Heart left ventricle (tissue), 16 donors: ENCODE measurements at places on chromosomes 2 and 18. TPM values are rescaled to one million over a fixed set of nuclear protein-coding genes. Genes with fewer than 3 reads are reported as not detected.
A peak's percentile ranks its signal among the peaks of the same experiment; 100 is the strongest.

Gene TACR1
- total RNA-seq = not detected

GRCh38 chr18:51907687-51908597 is 432.1 kb upstream of the DCC start:
- no peaks in the 10 kb centered on the region for H3K4me1 ChIP-seq
- no peak for DNase-seq
- no peak overlapping the region for H3K4me3 ChIP-seq
- no peak overlapping the region for H3K27ac ChIP-seq
- H3K36me3 ChIP-seq = no peaks in the 10 kb centered on the region
- no peaks in the 10 kb centered on the region for H3K27me3 ChIP-seq

Gene TCF23
- not detected for total RNA-seq

GRCh38 chr18:59900222-59901128 is 679 bp downstream of the PMAIP1 start:
- peak overlapping the region; percentile 36 for H3K27ac ChIP-seq
- H3K36me3 ChIP-seq = no peaks in the 10 kb centered on the region
- no peaks in the 10 kb centered on the region for H3K27me3 ChIP-seq

GRCh38 chr18:24553571-24554285 is 93.3 kb downstream of the HRH4 start:
- H3K4me3 ChIP-seq = no peak overlapping the region
- no peaks in the 10 kb centered on the region for H3K36me3 ChIP-seq
- no peak overlapping the region for H3K27ac ChIP-seq
- no peak for DNase-seq
- no peaks in the 10 kb centered on the region for H3K27me3 ChIP-seq

DNA sequence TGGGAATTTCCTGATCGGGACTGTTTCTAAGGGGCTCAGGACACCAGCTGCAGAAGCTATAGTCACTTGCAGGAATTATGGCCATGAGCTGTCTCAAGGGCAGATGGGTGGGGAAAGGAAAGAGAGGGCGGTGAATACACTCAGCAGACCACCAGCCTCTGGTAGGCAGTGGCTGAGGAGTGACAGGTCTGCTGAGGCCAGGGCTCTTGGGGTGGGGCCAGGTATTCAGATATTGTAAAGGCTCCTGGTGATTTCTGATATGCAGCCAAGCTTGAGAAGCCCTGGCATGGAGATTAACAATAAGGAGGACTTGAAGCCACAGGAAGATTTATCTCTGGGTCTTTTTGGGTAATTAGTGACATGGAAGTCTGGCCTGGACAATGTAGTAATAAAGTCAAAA is 145.3 kb upstream of the AQP4 start:
- H3K27ac ChIP-seq = no peak overlapping the region
- no peaks in the 10 kb centered on the region for H3K27me3 ChIP-seq
- no peaks in the 10 kb centered on the region for H3K36me3 ChIP-seq
- H3K4me3 ChIP-seq = no peak overlapping the region
- no peak for DNase-seq

Gene ABCG8
- total RNA-seq = not detected

- H3K27ac ChIP-seq = no peak overlapping the region
- H3K4me1 ChIP-seq = no peaks in the 10 kb centered on the region
- no peaks in the 10 kb centered on the region for H3K27me3 ChIP-seq
- H3K4me3 ChIP-seq = no peak overlapping the region
- H3K36me3 ChIP-seq = no peaks in the 10 kb centered on the region
Measured at GRCh38 chr18:5979971-5980457, 84.7 kb upstream of the TMEM200C start.

GRCh38 chr18:62524440-62525200 is 1.8 kb downstream of the ZCCHC2 start:
- peak; percentile 49 for DNase-seq
- peak overlapping the region; percentile 99 for H3K27ac ChIP-seq
- H3K27me3 ChIP-seq = no peaks in the 10 kb centered on the region
- peak overlapping the region; percentile 95 for H3K4me3 ChIP-seq
- H3K36me3 ChIP-seq = no peaks in the 10 kb centered on the region

Gene PARD3B
- 5.1 TPM for total RNA-seq

Gene LYPD1
- total RNA-seq = 0.69 TPM

- H3K36me3 ChIP-seq = no peaks in the 10 kb centered on the region
- no peaks in the 10 kb centered on the region for H3K4me1 ChIP-seq
- peaks cover 35% of the 10 kb centered on the region for H3K27me3 ChIP-seq
- H3K27ac ChIP-seq = no peak overlapping the region
- DNase-seq = no peak
Measured at GRCh38 chr2:218927422-218927821, 32.0 kb upstream of the CDK5R2 start.

- H3K4me1 ChIP-seq = no peaks in the 10 kb centered on the region
- no peak overlapping the region for H3K27ac ChIP-seq
- no peaks in the 10 kb centered on the region for H3K36me3 ChIP-seq
- no peak for DNase-seq
- H3K4me3 ChIP-seq = no peak overlapping the region
- H3K27me3 ChIP-seq = no peaks in the 10 kb centered on the region
Measured at GRCh38 chr2:12064153-12064552, 317.7 kb downstream of the LPIN1 start.

Gene DCDC2C
- not detected for total RNA-seq

DNA sequence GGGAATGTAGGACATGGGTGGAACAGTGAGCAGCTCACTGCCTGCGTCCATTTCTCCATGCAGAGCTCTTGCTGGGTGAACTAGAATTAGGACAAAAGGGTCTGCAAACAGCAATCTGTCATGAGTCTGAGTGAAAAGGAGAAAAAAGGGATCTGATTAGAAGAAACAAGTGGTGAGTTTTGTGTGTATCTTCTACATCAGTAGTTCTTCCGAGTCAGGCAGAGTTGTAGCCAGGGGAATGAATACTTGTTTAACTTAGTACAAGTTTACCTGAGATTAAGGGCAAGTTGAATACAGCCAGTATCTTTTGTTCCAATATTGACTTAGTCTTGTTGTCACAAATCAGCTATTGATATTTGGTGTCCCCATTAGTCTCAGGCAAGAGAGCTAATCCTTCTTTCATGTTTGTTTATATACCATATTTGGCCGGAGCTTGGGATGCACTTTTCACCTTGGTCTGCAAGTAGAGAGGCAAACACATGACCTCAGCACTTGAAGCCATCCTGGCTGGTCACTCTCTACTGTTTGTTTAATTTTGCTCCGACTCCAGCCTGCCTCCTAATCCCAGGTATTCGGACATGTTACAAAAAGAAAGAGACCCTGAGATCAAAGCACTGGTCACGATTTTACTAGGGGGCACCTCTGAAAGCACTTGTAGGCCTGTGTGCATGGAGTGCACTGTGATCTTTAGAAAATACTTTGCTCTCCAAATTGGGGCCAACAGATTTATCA is 211.0 kb upstream of the NT5C1B start:
- H3K4me3 ChIP-seq = no peak overlapping the region
- H3K36me3 ChIP-seq = no peaks in the 10 kb centered on the region
- no peak overlapping the region for H3K27ac ChIP-seq
- H3K27me3 ChIP-seq = no peaks in the 10 kb centered on the region
- no peak for DNase-seq
- no peaks in the 10 kb centered on the region for H3K4me1 ChIP-seq

Gene APLF
- total RNA-seq = 4.0 TPM

- H3K4me1 ChIP-seq = no peaks in the 10 kb centered on the region
- no peak overlapping the region for H3K27ac ChIP-seq
- H3K36me3 ChIP-seq = peaks cover 73% of the 10 kb centered on the region
- DNase-seq = no peak
- H3K4me3 ChIP-seq = no peak overlapping the region
Measured at GRCh38 chr2:170950221-170950761, 21.2 kb downstream of the GORASP2 start.

- no peaks in the 10 kb centered on the region for H3K27me3 ChIP-seq
- DNase-seq = no peak
- peaks cover 19% of the 10 kb centered on the region for H3K36me3 ChIP-seq
- peak overlapping the region; percentile 79 for H3K4me3 ChIP-seq
- H3K27ac ChIP-seq = peak overlapping the region; percentile 99
Measured at GRCh38 chr2:226835420-226835795, 446 bp upstream of the RHBDD1 start.

DNA sequence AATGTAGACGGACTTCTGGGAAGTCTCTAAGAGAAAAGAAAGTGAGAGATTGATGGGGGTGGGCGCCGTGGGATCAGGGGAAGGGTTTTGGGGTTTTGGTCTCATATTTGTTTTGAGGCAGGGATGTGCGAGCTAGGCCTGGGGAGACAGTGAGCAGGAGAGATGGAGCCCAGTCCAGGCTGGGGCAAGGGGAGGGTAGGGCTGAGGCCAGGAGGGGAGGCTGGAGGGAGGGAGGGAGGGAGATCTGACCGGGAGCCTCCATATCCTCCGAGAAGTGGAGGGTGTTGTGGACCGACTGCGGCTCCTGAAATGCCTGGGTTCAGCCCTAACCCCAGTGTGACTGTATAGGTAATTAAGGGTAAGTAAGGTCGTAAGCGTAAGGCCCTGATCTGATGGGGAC is 72.8 kb upstream of the ODC1 start:
- DNase-seq = no peak
- no peaks in the 10 kb centered on the region for H3K36me3 ChIP-seq
- no peaks in the 10 kb centered on the region for H3K4me1 ChIP-seq
- no peak overlapping the region for H3K4me3 ChIP-seq
- no peaks in the 10 kb centered on the region for H3K27me3 ChIP-seq

DNA sequence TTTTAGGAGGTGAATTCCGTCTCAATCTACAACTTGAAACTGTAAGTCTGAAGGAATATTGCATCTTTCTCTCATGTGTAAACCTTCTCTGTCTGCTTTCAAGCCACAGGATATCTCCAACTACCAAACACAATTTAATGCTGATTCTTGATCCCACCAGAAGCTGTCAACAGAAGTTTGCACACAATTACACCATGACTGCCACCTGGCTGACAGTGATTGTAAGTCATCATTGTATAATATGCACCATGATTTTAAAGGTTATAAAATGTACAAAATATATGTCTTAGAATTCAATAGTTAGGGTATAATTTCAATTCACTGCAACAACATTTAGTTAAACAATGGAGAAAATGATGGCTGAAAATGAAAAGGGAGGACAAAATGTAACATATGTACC is 18.4 kb downstream of the PREPL start:
- no peaks in the 10 kb centered on the region for H3K4me1 ChIP-seq
- no peak overlapping the region for H3K27ac ChIP-seq
- peaks cover 86% of the 10 kb centered on the region for H3K36me3 ChIP-seq
- no peak overlapping the region for H3K4me3 ChIP-seq
- DNase-seq = no peak

- H3K4me3 ChIP-seq = no peak overlapping the region
- H3K36me3 ChIP-seq = no peaks in the 10 kb centered on the region
- DNase-seq = no peak
- H3K4me1 ChIP-seq = no peaks in the 10 kb centered on the region
- H3K27me3 ChIP-seq = no peaks in the 10 kb centered on the region
Measured at GRCh38 chr2:49210191-49210590, 55.9 kb upstream of the FSHR start.

GRCh38 chr18:69161383-69162028 is 239.2 kb upstream of the DOK6 start:
- H3K36me3 ChIP-seq = no peaks in the 10 kb centered on the region
- H3K4me1 ChIP-seq = no peaks in the 10 kb centered on the region
- H3K27ac ChIP-seq = no peak overlapping the region
- no peak for DNase-seq
- no peaks in the 10 kb centered on the region for H3K27me3 ChIP-seq
- peak overlapping the region; percentile 35 for H3K4me3 ChIP-seq

DNA sequence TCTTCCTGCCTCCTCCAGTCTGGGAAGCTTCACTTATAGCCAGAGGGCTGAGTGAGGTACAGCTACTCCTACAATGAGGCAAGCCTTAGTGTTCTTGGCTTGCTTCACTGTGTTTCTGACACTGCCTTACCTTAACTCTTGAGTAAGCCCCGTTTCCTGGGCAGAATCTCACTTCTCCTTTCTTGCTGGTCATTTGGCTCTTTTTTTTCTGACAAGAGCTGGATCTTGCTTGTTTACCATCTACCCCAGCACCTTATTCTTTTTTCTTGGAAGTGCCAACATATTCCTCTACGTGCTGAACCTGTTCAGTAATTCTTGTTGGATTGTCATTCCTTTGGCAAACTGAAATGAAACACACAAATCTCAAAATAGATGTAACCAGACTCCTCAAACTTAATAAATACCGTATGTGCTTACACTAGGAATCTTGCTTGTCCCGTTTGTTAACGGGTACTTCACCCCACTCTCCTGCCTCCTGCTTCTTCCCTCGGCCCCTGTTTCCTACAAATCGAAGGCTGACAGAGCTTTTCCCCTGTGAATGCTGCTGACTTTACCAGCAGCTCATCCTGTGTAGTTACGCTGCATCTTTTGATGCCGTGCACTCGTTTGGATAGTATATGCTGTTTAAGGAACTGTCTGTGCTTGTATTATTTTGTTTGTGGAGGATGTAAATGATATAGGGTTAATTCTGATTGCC is 132.2 kb downstream of the FMNL2 start:
- H3K36me3 ChIP-seq = no peaks in the 10 kb centered on the region
- DNase-seq = no peak
- H3K4me3 ChIP-seq = no peak overlapping the region
- H3K27me3 ChIP-seq = no peaks in the 10 kb centered on the region
- H3K27ac ChIP-seq = no peak overlapping the region

DNA sequence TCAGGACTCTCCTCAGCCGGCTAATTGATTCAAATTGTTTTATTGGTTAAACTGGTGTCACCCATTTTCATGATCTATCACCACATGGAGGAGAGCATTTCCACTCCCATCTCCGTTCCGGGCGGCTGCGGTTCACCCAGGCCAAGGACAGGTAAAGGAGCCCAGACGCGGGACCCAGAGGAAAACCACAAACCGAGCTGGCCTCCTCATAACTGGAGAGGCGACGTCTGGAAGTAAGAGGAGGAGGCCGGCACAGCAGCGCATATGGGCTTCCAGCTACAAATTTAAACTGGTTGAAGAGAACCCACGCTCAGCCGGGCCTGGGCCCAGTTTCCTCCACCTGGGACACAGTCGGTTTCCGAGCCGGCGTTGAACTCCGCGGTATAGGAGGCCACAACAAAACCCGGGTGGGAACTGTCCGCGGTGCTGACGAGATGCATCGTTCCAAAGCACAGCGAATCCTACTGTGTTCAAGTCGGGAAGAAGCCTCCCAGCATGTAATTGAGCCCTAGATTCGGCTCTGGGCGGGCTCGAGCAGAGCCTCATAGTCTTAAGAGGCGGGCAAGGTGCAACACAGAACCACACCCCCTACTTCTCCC is 3.0 kb upstream of the SKOR2 start:
- DNase-seq = no peak
- no peak overlapping the region for H3K4me3 ChIP-seq
- H3K36me3 ChIP-seq = no peaks in the 10 kb centered on the region
- no peak overlapping the region for H3K27ac ChIP-seq
- peaks cover 100% of the 10 kb centered on the region for H3K27me3 ChIP-seq
